T-helper 2 cell (primary cell): ENCODE measurements at places on chromosomes 3 and 15.

GRCh38 chr3:66133853-66134445, 86.9 kb upstream of the SLC25A26 start:
- DNase-seq, result no peak

- no peak for DNase-seq
These were observed 62.6 kb upstream of the SLC2A2 start for GRCh38 chr3:171088964-171089754.

DNA sequence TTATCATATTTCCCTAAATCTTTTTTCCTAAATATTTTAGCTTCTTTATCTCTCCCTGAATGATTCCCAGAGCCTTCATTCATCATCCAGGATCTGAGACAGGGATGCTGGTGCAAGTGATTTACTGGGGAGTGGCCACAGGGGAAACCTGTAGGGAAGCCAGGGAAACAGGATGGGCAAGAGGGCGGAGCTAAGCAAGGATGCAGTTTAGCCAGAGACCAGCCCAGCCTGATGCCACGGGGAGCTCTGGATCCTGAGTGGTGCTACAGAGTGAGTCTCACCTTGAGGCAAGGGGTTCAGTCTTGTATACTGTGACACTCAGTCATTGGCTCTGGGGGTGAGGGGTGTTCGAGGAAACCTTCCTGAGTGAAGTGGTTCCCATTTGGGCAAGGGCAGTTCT, 39.7 kb upstream of the LRRFIP2 start:
- no peak for DNase-seq

GRCh38 chr3:41688595-41689380, 273.1 kb downstream of the ULK4 start:
- DNase-seq, result no peak

GRCh38 chr15:34647569-34648293, 64.3 kb upstream of the GOLGA8B start:
- no peak for DNase-seq

DNA sequence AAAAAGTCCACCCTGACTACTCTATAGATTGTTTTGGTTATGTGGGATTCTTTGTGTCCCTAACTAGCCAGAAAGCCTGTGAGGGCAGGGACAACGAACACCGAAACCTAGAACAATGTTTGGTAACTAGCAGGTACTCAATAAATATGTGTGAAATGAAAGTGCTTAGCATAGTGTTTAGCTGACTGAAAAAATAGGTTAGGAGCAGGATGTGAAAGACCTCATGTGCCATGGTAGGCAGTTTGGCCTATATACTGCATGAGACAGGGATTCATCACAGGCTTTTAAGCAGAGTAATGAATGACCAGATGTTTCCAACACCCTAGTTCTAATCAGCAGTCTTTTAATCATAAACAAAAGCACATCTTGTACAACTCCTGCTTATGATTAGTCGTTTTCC, 64.2 kb downstream of the MYO5A start:
- DNase-seq, result no peak

DNA sequence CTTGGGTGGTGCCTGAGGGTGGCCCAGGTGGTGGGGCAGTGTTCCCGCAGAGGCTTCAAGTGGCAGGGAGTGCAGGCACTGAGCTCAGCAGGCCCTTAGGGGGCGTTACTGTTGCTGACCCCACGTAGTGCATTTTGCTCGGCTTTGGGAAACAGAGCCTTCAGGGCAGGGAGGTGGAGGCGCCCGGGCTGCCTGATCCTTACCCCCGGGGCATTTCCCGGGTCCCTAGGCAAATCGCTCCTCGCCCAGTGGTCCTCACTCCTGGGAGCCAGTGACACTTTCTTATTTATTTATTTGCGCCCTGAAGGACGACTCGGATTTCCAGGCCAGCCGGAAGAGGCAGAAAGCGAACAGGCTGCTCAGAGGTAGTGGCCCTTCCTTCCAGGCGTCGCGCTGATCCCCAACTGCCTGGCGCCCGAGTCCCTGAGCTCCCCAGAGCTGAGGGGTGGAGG, 10.1 kb upstream of the FOXB1 start:
- DNase-seq, result no peak

- DNase-seq, result no peak
These were observed 67.1 kb upstream of the CDV3 start for GRCh38 chr3:133506215-133506901.

DNA sequence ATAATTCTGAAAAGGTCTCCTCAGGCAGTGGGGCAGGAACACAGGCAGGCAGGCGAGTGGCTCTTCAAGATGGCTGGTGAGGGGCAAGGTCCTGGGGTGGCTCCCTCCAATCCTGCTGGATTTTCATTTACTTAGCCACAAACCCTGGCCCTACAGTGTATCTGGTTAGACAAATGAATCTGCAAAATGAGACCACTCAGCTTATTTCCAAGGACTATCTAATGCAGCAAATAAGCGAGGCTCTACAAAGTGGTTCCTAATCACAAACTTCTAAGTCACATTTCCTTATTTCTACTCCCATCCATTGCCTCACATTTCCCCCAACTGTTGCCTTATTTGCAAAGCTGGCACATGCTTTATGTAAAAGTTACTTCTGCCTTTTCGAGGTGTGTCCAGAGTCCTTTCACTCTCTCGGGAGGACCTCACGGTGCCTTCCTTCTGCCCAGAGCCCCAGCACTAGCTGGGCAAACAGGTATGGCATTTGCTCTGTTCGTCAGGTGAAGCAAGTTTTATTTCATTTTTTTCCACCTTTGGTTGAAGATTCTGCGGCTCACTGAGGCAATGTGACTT, 40.5 kb downstream of the CCDC12 start:
- no peak for DNase-seq

DNA sequence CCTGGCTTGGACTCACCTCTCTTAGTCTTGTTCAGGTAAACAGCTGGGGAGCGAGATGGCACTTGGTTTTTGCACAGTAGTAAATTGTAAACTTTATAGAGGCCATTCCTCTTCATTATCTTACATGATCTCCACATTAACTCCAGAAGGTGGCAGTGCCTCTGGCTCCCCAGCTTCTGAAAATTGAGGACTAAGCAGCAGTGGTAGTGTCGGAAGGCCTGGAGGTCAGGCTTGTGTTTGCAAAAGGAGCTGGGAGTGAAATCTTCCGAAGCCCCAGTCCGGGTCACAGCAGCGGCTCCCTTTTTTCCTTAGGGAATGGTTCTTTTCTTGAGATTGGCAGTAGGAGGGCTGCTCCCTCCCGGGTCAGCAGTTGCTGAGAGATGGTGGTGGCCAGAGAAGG, 85.7 kb downstream of the FNDC3B start:
- no peak for DNase-seq

DNA sequence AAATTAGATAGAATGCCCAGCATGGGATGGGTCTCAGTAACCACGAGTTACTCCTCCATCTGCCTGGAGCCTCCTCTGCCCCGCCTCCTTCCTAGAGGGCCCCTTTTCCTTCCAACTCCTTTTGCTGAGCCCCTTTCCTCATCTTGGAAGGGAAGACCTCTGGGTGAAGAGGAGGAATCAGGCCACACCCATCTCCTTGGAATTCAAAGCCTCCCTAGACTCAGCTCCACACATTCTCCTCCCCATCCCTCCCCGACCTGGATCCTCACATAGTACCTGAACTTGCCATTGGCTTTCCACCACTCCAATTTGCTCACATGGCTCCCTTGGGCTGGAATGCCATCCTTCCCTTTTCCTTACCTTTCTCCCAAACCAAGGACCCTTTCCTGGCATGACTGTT, 128.8 kb downstream of the SMAD6 start:
- DNase-seq, result no peak

GRCh38 chr3:54818942-54819341, 108.9 kb downstream of the LRTM1 start:
- no peak for DNase-seq

GRCh38 chr15:87575896-87576473, 680.6 kb downstream of the NTRK3 start:
- DNase-seq, result no peak

GRCh38 chr3:14000556-14000955, 120.7 kb upstream of the WNT7A start:
- no peak for DNase-seq

- no peak for DNase-seq
These were observed 49.6 kb upstream of the TLE3 start for GRCh38 chr15:70147178-70147760.

- DNase-seq, result no peak
These were observed 72.5 kb downstream of the SNTN start for GRCh38 chr3:63724987-63725386.

DNA sequence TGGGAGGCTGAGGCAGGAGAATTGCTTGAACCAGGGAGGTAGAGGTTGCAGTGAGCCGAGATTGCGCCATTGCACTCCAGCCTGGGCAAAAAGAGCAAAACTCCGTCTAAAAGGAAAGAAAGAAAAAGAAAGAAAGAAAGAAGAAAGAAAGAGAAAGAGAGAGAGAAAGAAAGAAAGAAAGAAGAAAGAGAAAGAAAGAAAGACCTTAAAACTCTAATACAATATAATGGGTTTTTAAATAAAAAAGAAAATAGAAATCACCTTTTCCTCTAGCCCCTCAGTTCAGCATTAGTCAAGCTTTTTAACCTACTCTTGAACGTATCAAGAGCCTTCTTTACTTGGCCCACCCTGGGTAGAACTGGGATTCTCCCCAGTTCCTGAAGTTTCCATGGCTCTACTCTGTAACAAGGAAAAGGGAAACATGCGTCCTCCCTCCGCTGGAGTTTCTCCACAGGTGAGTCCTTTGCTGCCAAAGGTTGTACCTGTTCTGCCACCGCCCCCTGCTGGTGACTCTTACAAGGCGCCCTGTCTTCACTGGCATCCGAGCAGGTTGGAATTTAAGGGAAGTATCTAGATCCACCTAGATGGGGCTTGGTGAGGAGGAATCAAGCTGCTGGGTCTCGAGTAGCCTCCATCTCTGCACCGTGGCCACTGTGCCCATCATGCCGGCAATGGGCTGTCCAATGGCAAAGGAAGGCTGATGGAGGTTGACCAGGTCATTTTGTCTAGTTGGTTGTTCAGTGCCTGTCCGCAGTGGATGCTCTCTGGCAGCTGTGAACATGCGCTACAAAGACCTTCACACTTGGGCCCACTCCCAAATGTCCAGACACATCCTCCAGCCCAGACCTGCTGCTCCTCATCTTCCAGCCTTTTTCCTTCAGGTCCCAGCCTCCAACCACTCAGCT, 20.6 kb upstream of the EPHB3 start:
- peak; percentile 74 for DNase-seq

- DNase-seq, result no peak
These were observed 153.7 kb upstream of the KCNMB2 start for GRCh38 chr3:178382449-178383061.
